Vagina (tissue), 2 donors: ENCODE measurements at places on chromosomes 1 and 21.
A peak's percentile ranks its signal among the peaks of the same experiment; 100 is the strongest.

DNA sequence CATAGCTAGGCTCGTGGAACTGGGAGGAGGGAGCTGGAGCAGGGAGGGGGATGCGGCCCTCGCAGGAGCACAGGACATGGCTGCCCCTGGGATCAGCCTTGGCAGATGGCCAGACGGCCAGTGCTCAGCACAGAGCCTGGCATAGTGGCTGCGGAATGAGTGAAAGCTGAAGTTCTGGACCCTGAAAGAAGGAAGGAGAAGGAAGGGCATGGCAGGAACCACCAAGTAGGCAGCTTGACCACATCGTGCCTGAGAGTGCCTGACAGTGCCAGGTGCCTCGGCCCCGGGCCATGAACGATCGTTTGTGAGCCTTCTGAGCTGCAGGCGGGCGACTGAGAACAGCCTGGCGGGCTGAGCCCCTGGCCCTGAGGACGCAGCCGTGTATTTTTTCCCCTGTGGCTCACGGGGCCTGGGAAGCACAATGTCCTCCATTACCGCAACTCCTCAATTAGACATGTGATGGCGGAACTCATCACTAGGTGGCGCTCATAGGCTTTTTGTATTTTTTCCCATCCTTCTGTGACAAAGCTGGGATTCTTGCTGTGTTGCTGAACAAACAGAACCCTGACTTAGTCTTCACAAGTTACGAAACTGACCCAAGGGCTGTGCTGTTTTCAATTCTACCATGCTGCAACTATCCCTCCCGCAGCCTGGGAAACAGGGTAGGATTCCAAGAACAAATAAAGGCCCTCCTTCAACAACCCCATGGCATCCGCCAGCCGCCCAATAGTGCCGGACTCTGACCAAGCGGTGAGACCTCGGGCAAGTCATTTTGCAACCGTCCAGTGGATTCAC, 29.9 kb upstream of the TMEM61 start:
- H3K27ac ChIP-seq: peak overlapping the region; percentile 56
- DNase-seq: no peak
- no peaks in the 10 kb centered on the region for H3K27me3 ChIP-seq
- peaks cover 11% of the 10 kb centered on the region for H3K4me1 ChIP-seq
- no peak overlapping the region for H3K4me3 ChIP-seq

- H3K4me1 ChIP-seq: peaks cover 35% of the 10 kb centered on the region
- no peak overlapping the region for H3K27ac ChIP-seq
- no peak for DNase-seq
- H3K27me3 ChIP-seq: no peaks in the 10 kb centered on the region
- H3K36me3 ChIP-seq: no peaks in the 10 kb centered on the region
These were observed 1.9 kb upstream of the IPO13 start for GRCh38 chr1:43944860-43945259.

DNA sequence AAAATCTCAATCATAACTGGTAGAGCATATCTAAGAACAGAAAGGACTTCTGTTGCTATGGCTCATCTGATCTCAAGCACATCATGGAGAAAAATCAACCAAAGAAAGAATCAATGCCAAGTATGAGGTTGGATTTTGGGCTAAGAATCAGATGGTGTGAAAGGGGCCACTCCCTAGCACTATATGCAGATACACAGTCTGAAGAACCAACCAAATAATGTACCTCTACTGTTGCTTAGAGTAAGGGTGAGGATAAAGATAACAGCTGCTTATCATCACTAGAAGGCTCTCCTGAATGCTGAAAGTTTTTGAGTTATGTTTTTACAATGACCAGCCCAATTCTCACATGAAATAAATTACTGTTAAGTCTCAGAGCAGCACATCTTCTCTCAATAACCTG, 35.6 kb downstream of the ST7L start:
- no peaks in the 10 kb centered on the region for H3K36me3 ChIP-seq
- no peak for DNase-seq
- no peak overlapping the region for H3K4me3 ChIP-seq
- H3K27ac ChIP-seq: no peak overlapping the region
- peaks cover 11% of the 10 kb centered on the region for H3K4me1 ChIP-seq

DNA sequence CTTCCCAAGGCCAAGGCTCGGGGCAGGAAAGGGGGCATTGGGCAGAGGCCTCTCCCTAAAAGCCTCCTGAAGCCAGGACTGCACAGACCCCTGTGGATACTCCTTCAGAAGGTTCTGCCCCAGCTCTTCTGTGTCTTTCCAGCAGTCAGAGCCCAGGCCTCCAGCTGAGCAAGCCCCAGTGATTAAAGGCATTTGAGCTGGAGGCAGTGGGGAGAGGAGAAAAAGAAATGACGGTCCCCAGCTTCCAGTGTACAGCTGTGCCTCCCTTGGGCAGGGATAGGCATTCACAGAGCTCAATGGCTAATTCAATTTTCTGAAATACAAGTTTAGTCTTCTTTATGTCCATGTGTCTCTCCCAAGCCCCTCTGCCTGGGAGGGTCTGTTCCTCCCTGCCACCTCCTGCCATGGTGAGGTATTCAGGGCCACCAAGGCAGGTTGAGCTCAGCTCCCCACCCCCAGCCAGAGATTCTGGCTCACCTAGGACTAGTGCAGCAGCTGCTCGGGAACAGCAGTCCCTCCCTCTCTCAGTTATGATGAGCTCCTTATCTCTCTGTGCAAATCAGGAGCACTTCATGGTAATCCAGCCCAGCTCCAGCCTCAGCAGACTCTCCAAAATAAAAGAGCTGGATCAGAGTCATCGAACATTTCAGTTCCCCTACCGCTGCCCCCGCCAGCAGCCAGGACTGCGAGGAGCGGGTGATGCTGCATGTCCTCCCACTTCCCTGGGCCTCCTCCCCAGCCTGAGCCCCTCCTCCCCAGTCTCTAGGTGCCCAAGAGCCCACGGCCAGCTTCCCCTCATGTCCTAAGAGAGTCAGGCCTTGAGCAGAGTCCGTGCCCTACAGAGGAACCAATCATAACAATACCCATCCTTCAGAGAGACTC, 208.4 kb upstream of the ZC3H12A start:
- H3K4me1 ChIP-seq: no peaks in the 10 kb centered on the region
- no peak for DNase-seq
- no peaks in the 10 kb centered on the region for H3K36me3 ChIP-seq
- no peaks in the 10 kb centered on the region for H3K27me3 ChIP-seq
- H3K4me3 ChIP-seq: no peak overlapping the region
- H3K27ac ChIP-seq: no peak overlapping the region

- no peaks in the 10 kb centered on the region for H3K36me3 ChIP-seq
- DNase-seq: no peak
- peak overlapping the region; percentile 54 for H3K27ac ChIP-seq
These were observed 17.1 kb downstream of the ARHGEF16 start for GRCh38 chr1:3471356-3472087.

DNA sequence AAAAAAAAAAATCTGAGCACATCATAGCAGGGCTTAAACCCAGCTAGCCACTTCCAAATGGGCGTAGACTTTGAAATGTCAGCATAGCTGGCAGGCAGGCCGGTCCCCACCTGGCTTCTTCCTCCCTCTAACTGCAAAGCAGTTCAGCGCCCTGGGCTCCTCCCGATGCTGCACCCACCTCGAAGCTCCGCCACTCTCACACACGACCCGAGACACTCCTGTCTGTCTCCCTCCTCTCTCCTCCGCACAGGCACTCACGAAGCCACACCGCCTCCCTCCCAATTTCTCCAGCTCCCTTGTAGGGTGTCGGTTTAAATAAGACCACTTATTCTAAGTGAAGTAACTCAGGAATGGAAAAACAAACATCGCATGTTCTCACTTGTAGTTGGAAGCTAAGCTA, 301.3 kb downstream of the NPHP4 start:
- no peak overlapping the region for H3K4me3 ChIP-seq
- peaks cover 2% of the 10 kb centered on the region for H3K4me1 ChIP-seq
- no peak overlapping the region for H3K27ac ChIP-seq
- H3K36me3 ChIP-seq: no peaks in the 10 kb centered on the region

DNA sequence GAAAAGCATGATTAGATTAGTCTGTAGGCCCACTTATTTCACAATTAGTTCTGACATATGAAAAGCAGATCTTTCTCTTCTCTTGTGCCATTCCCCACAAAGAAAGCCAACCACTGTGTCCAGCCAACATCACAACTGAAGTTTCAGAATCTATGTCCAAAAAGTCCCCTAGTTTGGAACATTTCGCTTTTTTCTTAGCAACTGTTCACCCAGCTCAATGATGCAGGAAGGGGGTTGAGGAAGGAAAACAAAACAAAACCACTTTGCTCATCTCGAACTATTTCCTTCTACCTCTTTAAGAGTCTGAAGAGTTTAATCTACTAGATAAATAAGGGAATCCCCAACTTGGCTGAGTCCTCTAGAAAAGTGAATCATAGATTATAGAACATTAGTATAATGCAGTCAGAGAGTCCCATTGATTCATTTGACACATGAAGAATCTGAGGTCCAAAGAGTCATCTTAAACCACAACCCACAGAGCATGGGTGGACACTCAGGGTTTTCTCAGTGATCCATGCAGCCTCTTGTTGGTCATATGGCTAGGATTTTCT, 159.3 kb upstream of the SGIP1 start:
- no peak overlapping the region for H3K4me3 ChIP-seq
- no peaks in the 10 kb centered on the region for H3K27me3 ChIP-seq
- H3K4me1 ChIP-seq: peaks cover 26% of the 10 kb centered on the region
- no peak for DNase-seq

DNA sequence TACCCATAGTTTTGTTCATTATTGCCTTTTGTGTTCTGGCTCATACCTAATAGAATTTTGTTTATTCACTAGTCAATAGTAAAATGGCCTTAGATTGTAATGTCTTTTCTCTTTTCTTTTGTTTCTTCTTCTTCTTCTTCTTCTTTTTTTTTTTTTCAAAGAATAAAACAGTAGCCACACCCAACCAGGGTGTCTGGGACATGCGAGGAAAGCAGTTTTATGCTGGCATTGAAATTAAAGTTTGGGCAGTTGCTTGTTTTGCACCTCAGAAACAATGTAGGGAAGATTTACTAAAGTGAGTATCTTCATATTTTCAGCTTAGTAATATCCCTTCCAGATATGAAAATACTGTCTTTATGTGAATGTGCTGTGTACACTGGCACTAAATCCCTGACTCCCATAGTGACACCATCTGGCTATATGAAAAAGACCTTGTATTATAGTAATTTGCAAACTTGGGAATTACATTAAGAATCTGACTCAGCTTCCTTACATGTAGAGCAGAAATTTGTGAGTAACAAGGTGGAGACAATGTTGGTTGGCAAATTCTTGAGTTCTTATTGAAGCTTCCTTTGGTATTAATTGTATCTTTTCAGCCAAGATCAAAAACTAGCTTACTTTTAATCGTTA, 24.6 kb downstream of the AGO4 start:
- H3K4me3 ChIP-seq: no peak overlapping the region
- H3K36me3 ChIP-seq: no peaks in the 10 kb centered on the region
- H3K27me3 ChIP-seq: no peaks in the 10 kb centered on the region
- DNase-seq: no peak
- no peak overlapping the region for H3K27ac ChIP-seq

GRCh38 chr1:5526822-5527551, 465.2 kb downstream of the NPHP4 start:
- no peaks in the 10 kb centered on the region for H3K4me1 ChIP-seq
- no peaks in the 10 kb centered on the region for H3K27me3 ChIP-seq
- no peak overlapping the region for H3K27ac ChIP-seq
- no peaks in the 10 kb centered on the region for H3K36me3 ChIP-seq

GRCh38 chr1:41681331-41682098, 197.0 kb upstream of the EDN2 start:
- no peak for DNase-seq
- peaks cover 35% of the 10 kb centered on the region for H3K4me1 ChIP-seq
- H3K27me3 ChIP-seq: no peaks in the 10 kb centered on the region
- H3K36me3 ChIP-seq: no peaks in the 10 kb centered on the region
- H3K27ac ChIP-seq: no peak overlapping the region

DNA sequence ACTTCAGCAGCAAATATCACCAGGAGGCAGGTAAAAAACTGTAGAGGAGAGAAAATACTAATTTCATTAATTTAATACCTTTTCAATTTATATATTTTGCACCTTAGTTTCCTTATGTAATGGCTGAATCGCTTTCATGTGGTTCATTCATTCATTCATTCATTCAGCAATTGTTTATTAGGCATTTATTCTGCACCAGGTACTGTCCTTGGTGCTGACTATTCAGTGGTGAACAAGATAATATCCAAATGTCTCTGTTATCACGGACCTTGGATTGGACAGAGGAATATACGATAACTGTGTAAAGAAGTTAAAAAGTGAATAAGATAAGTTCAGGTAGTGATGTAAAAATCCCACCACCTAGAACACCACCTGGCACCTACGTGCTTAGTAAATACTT, 28.8 kb downstream of the TSPAN2 start:
- H3K4me3 ChIP-seq: no peak overlapping the region
- H3K4me1 ChIP-seq: peaks cover 12% of the 10 kb centered on the region
- no peak overlapping the region for H3K27ac ChIP-seq
- no peak for DNase-seq
- no peaks in the 10 kb centered on the region for H3K36me3 ChIP-seq

DNA sequence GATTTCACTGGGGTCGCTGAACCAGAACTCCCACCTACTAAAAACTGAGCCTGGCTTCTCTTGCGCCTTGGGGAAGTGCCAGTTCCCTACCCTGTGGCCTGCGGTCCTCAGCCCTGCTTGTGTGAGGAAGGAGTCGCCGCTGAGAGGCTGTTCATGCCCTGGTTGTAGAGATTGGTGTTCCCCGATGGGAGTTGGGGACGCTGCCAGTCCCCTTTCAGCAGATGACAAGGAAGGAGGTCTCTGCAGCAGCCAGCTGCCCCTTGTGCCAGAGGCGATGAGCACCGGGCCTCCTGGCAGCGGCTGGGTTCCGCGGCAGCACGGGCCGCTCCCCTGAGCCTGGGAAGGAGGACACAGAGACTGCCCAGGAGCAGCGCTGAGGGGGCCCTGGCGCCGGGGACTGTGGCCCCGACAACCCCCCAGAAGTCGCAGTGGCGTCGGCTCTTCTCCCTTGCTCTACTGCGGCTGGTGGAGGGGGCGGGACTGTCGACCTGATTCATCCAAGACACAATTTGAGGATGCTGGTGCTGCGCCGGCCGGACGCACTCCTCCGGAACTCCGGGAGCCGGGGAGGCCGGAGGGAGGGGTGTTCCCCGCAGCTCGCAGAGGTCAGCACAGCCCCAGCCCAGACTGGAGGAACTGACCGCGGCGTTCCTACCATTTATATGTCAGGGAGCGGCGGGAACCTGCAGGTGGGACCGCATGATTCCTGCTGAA, 12.0 kb upstream of the ADORA3 start:
- peak overlapping the region; percentile 67 for H3K27ac ChIP-seq
- peak overlapping the region; percentile 45 for H3K4me3 ChIP-seq
- H3K36me3 ChIP-seq: no peaks in the 10 kb centered on the region
- DNase-seq: no peak
- H3K4me1 ChIP-seq: peaks cover 36% of the 10 kb centered on the region
